ENCODE measurements at places on chromosomes 6 and 20. TPM values are rescaled to one million over a fixed set of nuclear protein-coding genes. Genes with fewer than 3 reads are reported as not detected.

Gene KCNK5
- not detected for total RNA-seq

Gene CD24
- 7.5 TPM for total RNA-seq

Gene CLPSL2
- total RNA-seq = not detected

Gene PCED1A
- 41.4 TPM for total RNA-seq

Gene TEAD3
- total RNA-seq = 29.2 TPM

Data from pericardium fibroblast (primary cell).